ENCODE measurements at places on chromosomes 5 and 9.

DNA sequence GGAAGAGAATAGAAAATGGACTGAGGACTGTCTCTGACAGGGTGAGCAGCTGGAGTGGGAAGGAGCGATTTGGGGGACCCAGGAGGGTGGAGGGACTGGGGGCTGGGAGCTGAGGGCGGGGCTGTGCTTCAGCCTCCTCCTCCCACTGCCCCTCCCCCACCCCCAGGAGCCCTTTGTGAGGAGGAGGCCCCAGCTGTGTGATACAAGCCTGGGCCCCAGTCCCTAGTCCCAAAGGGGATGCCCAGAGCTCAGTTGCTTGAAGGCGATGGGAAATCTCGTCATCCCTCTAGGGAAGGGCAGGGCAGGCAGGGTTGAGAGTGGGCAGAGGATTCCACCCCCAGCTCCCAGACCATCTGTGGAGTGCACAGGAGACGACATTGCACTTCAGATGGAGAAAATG lies at the start of gene SPATA31E1:
TSS of gene SPATA31E1 (plus strand) at position 251 of the 400 bp plus-strand sequence. CDS start at position 266, 15 bp downstream.
- no peak for DNase-seq

DNA sequence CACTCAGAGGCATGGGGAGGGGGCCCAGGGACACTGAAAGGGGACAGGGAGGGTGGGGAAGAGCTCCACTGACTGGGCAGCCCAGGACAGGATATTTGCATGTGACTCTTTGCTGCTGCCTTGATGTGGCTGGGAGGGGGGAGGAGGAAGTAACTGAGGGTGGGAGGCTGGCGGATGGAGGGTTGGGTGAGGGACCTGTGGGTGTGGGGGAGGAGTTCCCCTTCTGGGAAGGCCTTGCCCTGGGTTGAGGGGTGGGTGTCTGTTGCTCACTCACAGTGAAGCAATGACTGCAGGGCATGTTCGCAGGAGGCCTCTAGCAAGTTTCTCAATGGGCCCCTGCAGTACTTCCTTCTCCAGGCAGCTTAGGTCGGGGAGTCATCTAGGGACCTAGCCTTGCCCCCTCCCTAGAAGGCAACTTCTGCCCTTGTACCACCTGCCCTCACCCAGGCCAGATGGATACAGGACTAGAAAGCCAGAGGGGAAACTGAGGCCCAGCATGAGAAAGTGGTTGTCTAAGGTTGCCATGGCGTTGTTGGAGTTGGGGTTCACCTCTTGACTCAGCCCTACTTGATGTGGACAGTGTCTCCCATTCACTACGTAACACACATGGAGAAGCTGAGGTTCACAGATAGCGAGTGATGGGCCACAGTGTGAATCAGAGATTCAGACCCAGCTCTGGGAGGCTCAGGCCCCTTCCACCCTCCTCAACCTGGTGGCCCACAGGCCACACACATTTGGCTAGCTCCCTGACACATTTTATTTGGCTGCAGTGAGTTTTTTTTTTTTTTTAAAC lies 3.0 kb downstream of the GRK6 start:
- DNase-seq, result no peak

DNA sequence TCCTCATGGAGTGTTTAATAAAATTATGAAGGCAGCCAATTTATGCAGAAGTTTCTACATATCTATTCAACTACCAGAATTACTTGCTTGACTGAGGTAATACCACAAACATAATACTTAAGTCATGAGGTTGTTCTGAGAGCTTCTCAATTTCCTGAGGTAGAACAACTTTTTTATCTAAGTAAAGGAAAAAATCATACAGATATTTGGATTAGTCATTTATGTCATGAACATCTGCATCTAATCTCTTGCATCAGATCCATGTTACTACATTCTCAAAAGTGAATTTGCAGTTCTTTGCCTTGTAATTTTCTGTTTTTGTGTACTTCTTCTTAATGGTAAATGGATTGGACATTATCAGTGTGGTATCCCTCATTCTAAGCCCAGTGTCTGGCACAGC lies 60.4 kb upstream of the RGMB start:
- DNase-seq, result no peak

GRCh38 chr5:80147119-80147815 lies 108.6 kb downstream of the SERINC5 start:
- DNase-seq, result no peak

GRCh38 chr9:5621327-5621726 lies 7.6 kb upstream of the RIC1 start:
- no peak for DNase-seq
